H4 (cell line): ENCODE measurements at places on chromosomes 6 and 20. TPM values are rescaled to one million over a fixed set of nuclear protein-coding genes. Genes with fewer than 3 reads are reported as not detected.
A peak's percentile ranks its signal among the peaks of the same experiment; 100 is the strongest.

Gene FAM209B
- total RNA-seq, result not detected in 2 replicates

Gene HLA-DRA
- total RNA-seq, result 0.53 and 3.3 TPM in 2 replicates

DNA sequence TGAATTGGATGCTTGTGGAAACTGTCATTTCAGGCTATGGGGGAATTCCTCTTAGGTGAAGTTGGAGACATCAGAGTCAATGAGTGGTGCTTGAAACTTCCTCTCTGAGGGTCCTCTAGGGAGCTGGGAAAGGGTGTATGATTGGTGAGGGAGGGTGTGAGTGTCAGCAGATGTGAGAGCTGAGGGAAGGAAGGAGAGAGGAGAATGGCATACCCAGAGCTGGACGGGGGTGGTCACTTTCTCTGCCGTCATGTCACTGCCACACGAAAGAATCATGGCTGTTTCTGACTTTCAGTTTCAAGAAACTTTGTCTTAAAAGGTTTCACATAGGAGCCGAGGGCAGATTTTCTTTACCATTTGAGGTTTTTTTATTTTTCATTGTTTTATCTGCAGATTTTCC lies 50.3 kb downstream of the DEK start:
- DNase-seq, result no peak

Gene SNX21
- total RNA-seq, result 17.1 and 22.3 TPM in 2 replicates

DNA sequence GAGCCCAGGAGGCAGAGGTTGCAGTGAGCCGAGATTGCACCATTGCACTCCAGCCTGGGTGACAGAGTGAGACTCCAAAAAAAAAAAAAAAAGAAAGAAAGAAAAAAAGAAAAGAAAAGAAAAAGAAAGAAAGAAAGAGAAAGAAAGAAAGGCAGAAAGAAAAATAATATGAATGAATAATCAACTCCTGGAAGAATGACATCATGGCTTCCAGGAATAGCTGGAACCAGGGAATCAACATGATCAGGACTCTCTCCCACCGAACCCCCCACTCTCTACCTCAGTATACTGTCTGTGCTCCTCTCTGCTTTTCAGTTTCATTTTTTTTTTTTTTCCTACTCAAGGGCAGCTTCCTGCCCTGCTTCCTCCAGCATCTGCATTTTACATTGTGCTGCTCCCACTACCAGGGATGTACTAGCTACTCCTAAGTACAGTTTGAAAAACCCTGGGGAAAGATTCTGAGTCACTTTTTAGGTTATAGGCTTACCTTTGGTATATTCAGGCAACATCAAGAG lies 19.7 kb upstream of the MTCL3 start:
- no peak for DNase-seq

GRCh38 chr6:163376187-163376586 lies 38.3 kb upstream of the QKI start:
- DNase-seq, result no peak

GRCh38 chr20:49699200-49699992 lies 14.3 kb downstream of the B4GALT5 start:
- peak; percentile 31 for DNase-seq

DNA sequence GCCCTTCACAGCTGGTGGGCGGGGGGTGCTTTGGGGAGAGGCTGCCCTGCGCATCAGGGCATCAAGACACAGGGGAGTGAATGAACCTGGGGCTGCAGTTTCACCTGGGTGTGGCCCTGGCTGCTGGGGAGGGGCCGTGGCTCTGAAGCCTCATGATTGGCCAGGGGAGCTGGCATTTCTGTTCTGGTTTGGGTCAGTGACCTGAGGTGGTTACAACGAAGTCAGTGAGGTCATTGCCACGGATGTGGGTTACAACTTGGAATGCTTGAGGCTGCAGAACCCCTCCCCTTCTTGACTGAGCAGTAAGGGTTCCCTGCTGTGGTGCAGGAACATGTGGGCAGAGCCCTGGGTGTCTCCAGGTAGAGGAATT lies 3.0 kb downstream of the TCEA2 start:
- peak; percentile 94 for DNase-seq

- DNase-seq, result no peak
Measured at GRCh38 chr6:32116674-32117073, 7.5 kb upstream of the TNXB start.

Gene KIAA1755
- total RNA-seq, result not detected in 2 replicates

Gene UNC5CL
- 0.25 and 0.27 TPM in 2 replicates for total RNA-seq

DNA sequence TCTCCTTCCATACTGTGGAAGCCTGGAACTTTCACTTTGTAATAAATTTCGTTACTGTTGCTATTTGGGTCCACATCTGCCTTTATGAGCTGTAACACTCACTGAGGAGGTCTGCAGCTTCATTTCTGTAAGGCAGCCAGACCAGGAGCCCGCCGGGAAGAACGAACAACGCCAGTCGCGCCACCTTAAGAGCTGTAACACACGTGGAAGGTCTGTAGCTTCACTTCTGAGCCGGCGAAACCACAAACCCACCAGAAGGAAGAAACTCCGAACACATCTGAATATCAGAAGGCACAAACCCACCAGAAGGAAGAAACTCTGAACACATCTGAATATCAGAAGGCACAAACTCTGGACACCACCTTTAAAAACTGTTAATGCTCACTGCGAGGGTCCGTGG lies 589.9 kb upstream of the SLC35B3 start:
- no peak for DNase-seq

GRCh38 chr6:104625536-104625935 lies 234.2 kb downstream of the HACE1 start:
- peak; percentile 50 for DNase-seq

DNA sequence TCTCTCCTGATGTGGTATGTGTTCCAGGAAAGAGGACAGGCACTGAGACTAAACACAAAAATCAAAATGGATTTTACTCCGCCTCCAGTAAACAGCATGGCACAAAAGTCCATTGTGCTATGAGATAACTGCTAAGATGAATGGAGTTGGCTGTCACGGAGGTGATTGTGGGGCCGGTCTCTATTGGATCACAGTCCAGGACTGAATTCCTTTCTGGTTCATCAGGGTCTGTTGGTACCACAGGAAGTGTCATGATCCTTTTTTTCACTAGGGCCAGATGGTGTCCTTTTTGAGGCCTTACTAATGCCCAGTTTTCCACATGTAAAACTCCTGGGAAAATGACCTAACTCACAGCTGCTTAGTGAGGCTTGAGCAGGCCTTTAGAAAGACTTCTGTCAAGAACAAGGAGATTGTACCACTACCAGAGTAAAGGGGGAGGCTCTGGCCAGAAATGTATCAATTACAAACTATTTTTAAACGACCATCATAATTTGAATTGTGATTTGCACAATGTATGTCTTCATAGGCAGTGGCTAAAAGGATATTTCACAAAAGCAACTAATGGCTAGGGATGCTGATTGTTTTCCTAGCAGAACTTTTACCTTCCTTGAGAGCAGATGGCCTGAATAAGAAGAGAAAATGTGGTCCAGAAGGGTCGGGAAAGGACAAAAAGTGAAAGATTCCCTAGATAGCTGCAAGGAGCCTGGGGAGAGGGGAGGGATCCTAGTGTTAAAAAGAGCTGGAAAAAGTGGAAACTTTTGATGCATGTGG lies 192.2 kb upstream of the POU3F2 start:
- peak; percentile 7 for DNase-seq

DNA sequence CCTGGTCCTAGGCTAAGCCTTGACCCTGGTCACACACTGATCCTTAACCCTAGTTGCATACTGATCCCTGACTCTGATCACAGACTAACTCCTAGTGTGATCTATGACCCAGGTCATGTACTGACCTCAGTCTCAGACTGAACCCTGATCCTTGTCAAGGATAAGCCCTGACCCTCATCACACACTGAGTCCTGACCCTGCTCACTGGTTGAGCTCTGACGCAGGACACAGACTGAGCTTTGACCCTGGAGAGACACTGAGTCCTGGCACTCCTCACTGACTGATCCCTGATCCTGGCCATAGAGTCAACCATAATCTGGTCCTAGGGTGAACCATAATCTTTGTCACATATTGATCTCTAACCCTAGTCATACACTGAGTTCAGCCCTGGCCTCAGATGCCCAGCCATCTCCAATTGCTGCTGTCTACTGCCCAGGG lies 37.9 kb downstream of the KCNB1 start:
- DNase-seq, result no peak

Gene GRIK2
- total RNA-seq, result 1.4 and 2.9 TPM in 2 replicates

- DNase-seq, result no peak
Measured at GRCh38 chr6:11040134-11040533, 4.0 kb downstream of the ELOVL2 start.

Gene MYT1
- 0.27 and 1.5 TPM in 2 replicates for total RNA-seq

GRCh38 chr6:72552938-72553337 lies 68.9 kb upstream of the KCNQ5 start:
- DNase-seq, result peak; percentile 55

DNA sequence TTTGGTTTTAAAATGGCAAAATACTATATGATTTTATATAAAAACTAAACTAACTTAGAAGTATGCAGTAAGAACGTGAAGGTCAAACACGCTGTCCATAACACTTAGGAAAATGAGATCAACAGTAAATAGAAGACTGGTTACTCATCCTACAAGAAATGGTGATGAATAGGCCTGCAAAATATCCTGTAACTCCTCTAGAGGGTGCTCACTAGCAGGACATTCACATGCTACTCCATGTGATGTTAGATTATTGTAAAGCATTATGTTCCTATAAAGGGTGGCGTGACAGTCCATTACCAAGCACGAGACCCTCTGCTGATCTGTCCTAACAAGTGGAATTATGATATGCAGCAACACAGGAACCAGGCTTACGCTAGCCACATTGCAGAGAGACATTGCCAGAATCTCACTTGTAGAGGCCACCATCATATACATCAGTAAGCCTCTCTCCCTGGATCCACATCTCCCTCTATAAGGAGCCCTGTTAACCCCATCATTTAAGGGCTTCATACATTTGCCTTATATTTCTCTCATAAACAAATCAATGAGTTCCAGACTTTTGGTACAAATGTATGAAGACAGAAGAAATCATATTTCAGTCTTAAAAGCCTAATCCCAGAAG lies 18.0 kb upstream of the DEFB129 start:
- DNase-seq, result peak; percentile 61

- no peak for DNase-seq
Measured at GRCh38 chr6:55913228-55914195, 38.1 kb upstream of the BMP5 start.

Gene NHSL1
- 3.1 and 4.4 TPM in 2 replicates for total RNA-seq

Gene VSX1
- not detected in 2 replicates for total RNA-seq

Gene TMEM217
- total RNA-seq, result 1.1 and 1.6 TPM in 2 replicates

GRCh38 chr6:137487869-137488149 lies 6.4 kb downstream of the OLIG3 start:
- no peak for DNase-seq

DNA sequence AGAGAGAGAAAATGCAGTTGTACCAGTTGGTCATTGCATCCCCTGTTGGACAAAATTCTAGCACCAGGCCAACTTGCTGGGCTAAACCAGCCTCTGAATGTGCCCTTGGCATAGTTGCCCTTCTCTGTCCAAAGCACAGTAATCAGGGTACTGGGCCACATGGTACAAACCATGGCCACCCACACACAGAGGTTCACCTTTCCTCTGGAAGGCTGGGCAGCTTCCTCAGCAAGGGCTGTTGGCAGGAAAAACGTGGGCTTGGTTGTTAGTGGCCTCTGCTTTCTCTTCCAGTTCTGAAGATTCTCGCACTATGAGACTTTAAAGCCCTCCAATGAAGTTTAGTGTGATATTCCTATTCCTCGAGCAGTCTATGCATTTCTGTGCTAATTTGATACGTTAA lies 706 bp downstream of the DDO start:
- DNase-seq, result no peak

DNA sequence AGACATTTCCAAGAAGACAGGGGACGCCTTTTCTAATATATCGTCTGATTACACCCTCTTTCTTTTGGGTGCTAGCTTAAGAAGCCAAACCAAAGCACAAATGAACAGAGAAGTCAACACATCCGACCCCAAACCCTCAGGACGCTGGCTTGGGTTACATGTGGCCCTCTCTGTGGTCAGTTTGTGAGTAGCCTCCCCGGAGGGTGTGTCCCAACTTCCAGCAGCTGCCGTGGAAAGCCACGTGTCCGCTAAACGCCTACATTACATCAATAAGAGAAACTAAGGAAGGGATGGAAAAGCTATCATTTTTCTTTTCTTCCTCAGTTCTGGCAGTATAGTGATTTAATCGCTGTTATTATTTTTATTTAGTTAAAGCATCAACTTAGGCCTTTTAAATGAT lies 487 bp upstream of the BMP6 start:
- no peak for DNase-seq

- DNase-seq, result no peak
Measured at GRCh38 chr6:41222513-41222912, 5.6 kb upstream of the TREML4 start.

DNA sequence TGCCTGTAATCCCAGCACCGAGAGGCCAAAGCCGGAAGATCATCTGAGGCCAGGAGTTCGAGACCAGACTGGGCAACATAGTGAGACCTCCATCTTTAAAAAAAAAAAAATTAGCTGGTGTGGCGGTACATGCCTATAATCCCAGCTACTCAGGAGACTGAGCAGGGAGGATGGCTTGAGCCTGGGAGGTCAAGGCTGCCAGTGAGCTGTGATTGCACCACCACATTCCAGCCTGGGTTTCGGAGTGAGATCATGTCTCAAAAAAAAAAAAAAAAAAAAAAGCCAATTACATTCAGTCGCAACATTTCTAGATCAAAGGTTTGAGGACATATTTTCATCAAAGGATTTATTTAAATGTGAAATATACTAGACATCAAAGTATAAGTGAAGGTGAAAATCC lies 32.0 kb upstream of the EDN1 start:
- no peak for DNase-seq

DNA sequence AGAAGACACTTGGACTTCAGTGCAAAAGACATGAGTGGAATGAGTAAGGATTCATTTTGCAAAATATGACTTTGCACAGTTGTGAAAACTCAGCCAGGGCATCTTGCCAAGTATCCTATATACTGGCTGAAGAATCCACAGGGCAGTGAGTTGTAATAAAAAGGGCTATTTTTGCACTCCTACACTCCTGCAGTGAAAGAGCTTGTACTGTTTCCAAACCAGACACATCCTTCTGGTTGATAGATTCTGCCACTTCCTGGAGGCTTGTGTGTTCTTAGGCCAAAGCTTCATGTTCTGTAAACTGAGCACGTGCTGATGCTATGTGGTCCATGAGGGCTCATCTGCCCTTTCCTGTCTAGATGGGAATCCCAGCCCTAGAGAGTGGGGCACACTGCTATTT lies 34.9 kb downstream of the GMPR start:
- no peak for DNase-seq

DNA sequence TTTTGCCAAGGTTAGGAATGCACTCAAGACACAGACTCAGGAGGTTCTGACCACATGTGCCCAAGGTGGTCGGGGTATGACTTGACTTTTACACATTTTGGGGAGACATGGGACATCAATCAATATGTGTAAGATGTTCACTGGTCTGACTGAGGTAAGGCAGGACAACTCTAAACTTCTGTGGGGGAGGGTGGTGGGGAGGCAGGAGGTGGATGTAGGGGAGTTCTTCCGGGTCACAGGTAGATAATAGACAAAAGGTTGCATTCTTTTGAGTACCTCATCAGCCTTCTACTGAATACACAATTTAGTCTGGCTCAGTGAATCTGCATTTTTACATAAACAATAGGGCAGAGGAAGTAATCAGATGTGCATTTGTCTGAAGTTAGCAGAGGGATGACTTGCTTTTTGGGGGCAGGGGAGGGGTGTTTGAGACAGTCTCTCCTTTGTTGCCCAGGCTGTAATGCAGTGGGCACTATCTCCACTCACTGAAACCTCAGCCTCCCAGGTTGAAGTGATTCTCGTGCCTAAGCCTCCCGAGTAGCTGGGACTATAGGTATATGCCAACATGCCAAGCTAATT lies 10.9 kb downstream of the ECHDC1 start:
- DNase-seq, result no peak

- DNase-seq, result no peak
Measured at GRCh38 chr6:145373826-145374225, 361.5 kb downstream of the EPM2A start.

Gene DAAM2
- 7.2 and 9.6 TPM in 2 replicates for total RNA-seq

Gene VSTM2L
- total RNA-seq, result 1.2 and 1.6 TPM in 2 replicates

Gene MROH8
- total RNA-seq, result 0.72 and 1.2 TPM in 2 replicates

Gene TNXB
- 0.06 and 0.29 TPM in 2 replicates for total RNA-seq

Gene CAP2
- total RNA-seq, result 8.9 and 10.9 TPM in 2 replicates

Gene PGC
- total RNA-seq, result not detected in 2 replicates
